ENCODE measurements at places on chromosomes 7 and 10. TPM values are rescaled to one million over a fixed set of nuclear protein-coding genes. Genes with fewer than 3 reads are reported as not detected.

The CHCHD1 gene
- 40.1 TPM for total RNA-seq

DNA sequence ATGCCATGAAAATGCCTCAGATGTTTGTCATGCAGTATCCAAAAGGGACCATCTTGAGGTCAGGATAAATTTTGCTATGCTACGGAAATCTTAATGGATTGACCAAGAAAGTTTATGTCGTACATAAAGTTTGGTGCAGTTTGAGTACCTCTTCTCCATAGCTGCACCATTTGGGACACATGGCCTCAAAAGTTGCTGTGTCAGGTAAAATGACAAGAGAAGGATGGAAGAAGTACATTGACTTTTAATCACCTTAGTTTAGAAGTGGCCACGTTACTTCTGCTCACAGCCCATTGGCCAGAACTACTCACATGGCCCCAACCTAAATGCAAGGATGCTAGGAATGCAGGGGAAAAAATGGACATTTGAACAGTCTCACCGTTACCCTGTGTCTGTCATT, 107.4 kb upstream of the NAMPT start:
- no peak for DNase-seq

The NAT16 gene
- not detected for total RNA-seq

GRCh38 chr7:73882047-73882402, 21.1 kb downstream of the TMEM270 start:
- no peak for DNase-seq

DNA sequence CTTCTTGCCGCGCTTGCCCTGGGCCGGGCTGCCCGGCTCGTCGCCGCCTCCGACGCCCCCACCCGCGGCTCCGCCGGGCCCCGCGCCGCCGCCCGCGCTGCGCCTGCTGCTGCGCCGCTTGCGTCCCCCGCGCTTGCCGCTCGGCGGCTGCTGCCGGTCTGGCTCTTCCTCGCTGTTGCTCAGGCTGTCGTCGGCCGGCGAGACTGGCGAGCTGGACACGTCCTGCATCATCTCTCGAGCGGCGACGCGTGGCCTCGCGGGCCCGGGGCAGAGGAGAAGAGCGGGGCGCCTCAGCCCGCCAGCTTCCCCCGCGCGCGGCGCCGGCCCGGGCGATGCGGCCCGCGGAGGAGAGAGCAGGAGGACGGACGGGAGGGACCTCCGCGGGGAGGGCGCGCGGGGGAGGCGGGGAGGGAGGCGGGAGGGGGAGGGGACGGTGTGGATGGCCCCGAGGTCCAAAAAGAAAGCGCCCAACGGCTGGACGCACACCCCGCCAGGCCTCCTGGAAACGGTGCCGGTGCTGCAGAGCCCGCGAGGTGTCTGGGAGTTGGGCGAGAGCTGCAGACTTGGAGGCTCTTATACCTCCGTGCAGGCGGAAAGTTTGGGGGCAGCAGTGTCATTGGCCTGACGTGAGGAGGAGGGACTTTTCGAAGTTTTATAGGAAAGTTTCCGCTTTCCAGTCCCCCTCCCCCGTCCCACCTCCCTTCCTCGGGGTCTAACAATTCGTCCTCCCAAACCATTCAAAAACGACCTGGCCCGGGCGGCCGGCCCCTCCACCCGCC, at the start of gene TWIST1:
Gene TWIST1 (minus strand): TSS at position 546 of the 779 bp plus-strand sequence. CDS start 315 bp downstream, at position 231.
- DNase-seq = peak; percentile 99

- no peak for DNase-seq
Measured at GRCh38 chr7:74454021-74454924, 567 bp downstream of the GTF2IRD1 start.

The TEX47 gene
- total RNA-seq = not detected

The ALKBH4 gene
- total RNA-seq = 25.5 TPM

DNA sequence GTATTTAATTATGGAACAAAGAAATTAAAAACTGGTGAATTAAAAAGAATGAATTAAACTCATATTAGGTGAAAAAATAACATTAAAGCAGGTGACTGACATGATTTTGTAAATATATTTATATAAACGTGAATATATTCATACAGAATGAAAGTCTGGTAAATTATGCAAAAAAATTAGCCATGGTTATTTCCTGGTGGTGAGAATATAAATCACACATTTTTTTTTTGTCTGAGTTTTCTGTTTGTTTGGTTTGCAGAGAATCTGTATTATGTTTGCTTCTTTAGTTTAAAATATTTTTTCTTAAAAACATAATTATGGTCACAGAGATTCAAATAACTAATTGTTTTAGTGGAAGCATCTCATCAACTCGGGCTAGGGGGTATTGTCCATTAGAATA, 73.0 kb upstream of the CSTF2T start:
- DNase-seq = no peak

GRCh38 chr7:73364006-73364728, 36.2 kb downstream of the FKBP6 start:
- DNase-seq = no peak

The LRIT1 gene
- not detected for total RNA-seq

The TLL2 gene
- total RNA-seq = 0.11 TPM

The MUC3A gene
- not detected for total RNA-seq

The CUZD1 gene
- 2.5 TPM for total RNA-seq

DNA sequence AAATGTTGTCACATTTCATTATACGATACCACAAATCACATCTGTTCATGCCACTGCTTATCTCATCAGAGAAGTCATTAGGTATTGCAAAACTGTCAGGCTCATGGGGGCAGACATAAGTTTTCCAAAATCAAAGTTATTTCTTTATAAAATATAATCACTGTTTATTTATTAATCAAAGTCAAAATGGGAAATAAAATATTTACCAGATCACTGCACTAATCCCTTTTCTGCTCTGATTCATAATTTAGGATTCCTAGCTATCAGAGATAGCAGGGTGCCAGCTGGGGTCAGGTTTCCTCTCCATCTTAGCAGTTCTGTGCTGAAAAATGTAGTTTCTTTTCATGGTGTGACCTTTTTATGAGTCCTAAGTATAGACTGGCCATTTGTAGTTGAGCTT, 117.7 kb upstream of the LANCL2 start:
- DNase-seq = peak; percentile 55

- no peak for DNase-seq
Measured at GRCh38 chr7:14639329-14639728, 263.2 kb downstream of the DGKB start.

GRCh38 chr7:130593033-130593432, 75.5 kb downstream of the COPG2 start:
- peak; percentile 16 for DNase-seq

DNA sequence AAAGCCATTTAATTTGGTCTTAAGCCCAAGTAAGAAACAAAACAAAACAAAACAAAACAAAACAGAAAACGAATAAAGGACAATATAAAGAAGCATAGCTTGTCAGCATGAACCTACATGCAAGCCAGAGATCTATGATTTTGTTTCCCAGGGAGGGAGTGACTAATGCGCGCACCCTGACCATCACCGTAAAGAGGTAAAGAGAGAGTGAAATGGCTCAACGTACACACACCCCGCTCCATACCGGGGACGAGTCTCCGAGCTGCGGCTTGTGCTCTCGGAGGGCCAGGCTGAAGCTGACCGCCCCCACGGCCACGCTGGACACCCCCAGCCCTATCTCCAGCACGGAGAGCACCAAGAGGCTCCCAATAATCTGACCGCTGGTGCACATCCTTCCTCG, 1.1 kb downstream of the TMEM196 start:
- no peak for DNase-seq

DNA sequence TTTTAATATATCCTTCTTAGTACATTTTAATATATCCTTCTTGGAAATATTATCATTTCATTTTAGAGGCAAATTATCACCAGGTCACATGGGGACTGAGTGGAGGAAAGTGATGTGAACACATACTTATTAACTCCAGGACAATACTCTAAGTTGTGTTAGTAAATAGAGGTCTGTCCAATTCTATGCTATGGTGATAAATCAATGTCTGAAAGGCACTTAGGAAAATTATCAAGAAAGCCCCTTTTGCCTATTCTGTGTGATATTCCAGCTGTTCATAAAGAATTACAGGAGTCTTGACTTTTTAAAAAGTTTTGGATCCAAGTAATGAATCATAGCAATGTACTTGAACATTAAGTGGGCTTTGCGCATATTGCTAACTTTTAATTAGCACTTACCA, 88.5 kb downstream of the THSD7A start:
- DNase-seq = no peak

DNA sequence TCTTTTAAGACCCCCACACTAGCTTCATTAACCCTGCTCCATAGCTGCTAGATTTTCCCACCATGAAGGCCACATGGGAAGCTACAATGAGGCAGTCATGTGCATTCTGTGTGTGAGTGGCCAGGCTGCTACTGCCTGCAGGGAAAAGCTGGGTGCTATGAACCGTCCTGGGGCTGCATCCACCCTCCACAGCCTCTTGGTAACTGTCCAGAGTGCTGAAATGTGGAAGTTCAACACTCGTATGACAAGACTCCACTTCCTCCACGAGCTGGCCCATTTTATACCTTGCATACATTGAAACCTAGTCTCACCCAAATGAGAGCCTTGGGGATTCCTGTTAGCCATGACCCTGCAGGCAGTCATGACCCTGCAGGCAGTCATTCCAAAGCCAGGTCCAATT, 59.4 kb downstream of the CUZD1 start:
- DNase-seq = peak; percentile 55

GRCh38 chr10:102185811-102186527, 33.8 kb downstream of the NOLC1 start:
- DNase-seq = no peak
